Right kidney (tissue), 9 donors: ENCODE measurements at places on chromosomes 16 and 17.

- no peak for DNase-seq
These were observed 30.1 kb upstream of the HAPSTR1 start for GRCh38 chr16:9061358-9061813.

DNA sequence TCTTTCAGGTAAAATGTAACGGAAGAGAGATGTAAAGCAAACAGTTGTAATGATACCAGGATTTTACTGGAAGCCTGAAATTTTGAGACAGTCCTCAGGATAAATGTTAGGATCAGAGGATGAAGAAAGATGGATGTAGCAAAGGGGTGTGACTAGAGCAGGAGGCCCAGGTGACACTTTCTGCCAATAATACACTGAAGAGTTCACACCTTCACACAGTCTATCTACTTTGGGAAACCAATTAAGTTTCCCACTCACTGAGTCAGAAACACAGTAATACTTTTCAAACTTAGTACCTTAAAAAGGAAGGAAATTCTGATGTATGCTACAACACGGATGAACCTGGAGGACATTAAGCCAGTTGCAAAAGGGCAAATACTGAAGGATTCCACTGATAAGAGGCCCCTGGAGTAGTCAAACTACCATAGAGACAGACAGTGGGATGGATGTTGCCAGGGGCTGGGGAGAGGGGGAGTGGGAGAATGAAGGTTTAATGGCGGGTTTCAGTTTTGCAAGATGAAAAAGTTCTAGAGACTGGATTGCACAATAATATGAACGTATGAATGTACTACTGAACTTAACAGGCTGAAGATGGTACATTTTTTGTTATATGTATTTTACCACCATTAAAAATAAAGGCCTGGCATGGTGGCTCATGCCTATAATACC, 62.3 kb downstream of the CYTH1 start:
- DNase-seq: no peak

DNA sequence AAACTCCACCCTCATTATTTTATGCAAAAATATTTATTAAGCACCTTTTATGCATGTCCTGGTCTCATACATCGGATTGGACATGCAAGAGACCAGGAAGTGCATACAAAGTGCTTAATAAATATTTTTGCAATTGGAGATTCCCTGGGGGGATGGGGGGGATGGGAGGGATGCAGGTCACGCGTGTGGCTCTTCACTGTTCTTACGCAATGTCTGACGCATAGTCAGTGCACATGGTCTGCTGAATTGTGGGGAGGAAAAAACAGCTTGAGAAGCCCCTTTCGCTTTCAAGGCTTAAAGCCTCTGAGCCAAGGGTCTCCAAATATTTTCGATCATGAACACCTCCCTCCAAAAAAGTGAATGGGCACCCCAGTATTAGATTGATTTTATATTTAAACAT, 96.7 kb upstream of the XYLT1 start:
- no peak for DNase-seq

DNA sequence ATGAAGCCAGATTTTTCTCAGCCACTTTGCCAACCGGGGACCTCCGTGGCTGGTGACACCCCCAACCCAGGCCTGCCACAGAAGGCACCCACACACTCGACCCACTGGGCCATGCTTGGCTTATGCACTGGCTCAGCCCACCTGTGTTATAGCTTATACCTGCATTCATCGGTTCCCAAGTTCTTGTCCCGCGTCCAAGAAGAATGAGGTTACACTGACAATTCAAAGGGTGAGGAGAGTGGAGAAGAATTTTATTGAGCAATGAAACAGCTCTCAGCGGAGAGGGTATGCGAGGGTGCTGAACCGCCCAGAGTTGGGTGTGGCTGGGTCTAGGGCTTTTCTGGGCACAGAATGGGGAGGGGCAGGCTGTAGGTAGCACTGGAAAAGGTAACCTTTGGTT, 22.2 kb upstream of the CDH15 start:
- no peak for DNase-seq

- peak; percentile 78 for DNase-seq
These were observed 496 bp downstream of the EZH1 start for GRCh38 chr17:42744283-42744805.
